ENCODE measurements at places on chromosomes 3 and 15.
A peak's percentile ranks its signal among the peaks of the same experiment; 100 is the strongest.

DNA sequence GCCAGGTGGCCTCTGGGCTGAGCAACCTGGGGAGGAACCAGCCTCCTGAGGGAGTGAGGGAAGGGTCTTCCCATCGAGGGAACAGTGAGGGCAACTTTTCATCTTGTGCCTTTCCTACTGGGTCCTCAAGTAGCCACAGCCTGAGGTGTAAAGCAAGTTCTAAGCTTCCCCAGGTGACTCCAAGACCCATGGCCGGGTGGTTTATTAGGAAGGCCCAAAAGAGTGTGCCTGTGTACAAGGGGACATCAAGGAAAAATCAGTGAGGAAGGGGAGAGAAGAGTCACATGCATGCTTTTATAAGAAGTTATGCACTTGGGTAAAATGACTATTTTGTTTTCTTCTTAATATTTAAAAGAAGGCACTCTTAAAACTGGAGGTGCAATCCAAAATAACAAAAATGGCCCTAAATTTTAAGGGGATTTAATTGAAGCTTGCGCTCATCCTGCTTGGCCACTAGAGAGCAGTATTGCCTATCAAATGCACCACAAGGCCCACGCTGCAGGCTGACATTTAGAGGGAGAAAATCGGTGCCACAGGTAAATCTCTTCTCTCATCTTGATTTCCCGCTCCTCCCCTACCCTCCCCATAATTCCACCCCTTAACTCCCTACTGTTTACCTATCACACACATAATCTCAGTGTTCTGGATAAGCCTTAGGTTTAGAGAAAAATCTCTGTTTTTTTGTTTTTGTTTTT is 6.7 kb downstream of the NANOGP8 start:
- DNase-seq, result peak; percentile 64

GRCh38 chr3:103181160-103181559 is 746.3 kb downstream of the ZPLD1 start:
- DNase-seq, result no peak

DNA sequence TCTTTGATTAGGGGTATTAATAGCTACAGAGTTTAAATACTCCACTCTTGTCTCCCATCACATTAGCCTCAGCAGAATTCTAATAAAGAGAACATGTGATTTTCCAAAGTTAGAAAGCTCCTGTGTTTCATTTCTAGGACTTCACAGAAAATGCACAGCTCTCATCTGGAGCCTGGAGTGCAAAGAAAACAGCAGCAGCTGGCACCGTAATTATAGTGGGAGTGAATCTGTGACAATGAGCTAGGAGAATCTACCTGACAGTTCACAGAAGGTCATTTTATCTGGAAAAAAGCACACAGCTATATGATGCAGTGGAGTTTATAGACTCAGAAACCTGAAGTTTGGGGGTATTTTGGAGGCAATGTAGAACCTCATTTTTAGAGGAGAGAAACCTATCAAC is 5.4 kb upstream of the TRIM59 start:
- DNase-seq, result no peak

DNA sequence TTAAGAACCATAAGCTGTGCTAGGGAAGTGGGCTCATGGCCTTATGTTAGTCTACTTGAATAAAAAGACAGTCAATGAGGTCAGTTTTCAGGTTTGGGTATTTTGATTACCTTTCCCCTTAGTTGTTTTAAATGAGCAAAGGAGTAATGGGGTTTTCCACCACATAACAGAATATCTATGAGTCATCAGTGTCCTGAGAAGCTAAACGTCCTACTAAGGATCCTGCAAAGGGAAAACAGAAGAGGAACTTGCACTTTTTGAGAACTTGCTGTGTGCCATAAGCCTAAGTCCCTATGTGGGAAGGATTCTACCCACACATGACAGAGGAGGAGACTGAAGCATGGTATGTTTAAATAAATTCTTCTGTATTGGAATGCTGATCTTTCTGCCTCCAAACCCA is 292.8 kb upstream of the TMC3 start:
- no peak for DNase-seq

GRCh38 chr3:149480326-149481017 is 6.0 kb downstream of the TM4SF4 start:
- DNase-seq, result peak; percentile 83

DNA sequence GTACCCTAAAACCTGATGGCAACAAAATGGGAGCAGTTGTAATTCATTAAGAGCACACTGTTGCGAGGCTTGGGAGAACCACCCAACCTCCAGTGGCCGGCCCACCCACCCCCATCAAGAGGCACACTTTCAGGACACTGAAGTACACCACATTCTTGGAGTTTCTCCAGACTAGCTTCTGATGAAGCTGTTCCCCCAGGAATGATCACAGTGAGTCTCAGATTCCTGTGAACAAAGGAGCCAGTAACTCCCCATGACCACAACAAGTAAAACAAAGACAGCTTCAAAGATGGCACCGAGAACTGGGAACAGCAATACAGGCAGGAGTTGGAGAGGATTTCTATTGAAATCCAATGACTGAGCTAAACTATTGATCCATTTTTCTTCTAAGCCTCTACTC is 126.0 kb downstream of the ST8SIA2 start:
- DNase-seq, result peak; percentile 18

DNA sequence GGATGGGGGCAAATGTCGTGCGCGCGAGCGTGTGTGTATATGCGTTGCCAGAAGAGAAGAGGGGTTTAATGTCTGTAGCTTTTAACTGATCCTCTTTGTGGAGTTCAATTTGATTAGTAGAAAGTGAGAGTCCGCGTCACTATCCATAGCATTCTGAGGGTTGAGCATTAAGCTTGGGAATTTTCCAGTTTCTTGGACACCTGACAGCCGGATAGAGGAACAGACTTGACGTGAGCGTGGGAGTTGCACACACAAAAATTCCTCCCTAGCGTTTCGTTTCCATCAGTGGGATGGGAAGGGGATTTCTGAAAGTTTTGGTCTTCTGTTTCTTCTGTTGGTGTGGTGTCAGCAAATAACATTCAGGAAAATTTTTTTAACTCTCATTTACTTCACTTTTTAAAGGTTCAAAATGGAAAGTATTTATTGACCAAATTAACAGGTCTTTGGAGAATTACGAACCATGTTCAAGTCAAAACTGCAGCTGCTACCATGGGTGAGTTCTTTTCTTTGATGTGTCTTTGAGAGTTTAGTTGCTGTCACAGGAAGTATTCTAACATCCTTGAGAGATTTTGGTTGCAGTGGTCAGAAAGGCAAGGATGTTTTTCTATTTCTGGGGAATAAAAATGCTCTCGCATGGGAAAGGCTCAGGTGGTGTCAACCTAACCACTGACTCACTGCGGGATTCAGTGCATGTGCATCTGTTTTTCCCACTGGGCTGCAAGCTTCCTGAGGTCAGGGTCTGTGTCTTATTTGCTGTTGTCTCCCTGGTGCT is 841 bp downstream of the POGLUT1 start:
- peak; percentile 12 for DNase-seq

- DNase-seq, result no peak
Measured at GRCh38 chr15:52524223-52525136, 4.2 kb downstream of the MYO5A start.

DNA sequence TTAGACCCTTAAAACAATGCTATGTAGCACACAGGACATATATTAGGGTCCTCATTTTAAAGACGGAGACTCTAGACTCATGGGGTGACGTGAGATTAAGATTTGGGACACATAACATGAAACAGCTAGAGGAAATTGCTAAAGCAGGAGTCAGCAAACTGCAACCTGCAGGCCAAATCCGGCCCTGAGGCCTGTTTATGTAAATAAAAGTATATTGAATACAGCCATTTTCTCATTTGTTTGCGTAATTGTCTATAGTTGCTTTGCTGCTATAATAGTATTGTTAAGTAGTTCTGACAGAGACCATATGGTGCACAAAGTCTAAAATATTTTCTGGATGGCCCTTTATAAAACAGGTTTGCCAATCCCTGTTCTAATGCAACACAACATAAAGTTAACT is 115.5 kb downstream of the TMCO5A start:
- no peak for DNase-seq

DNA sequence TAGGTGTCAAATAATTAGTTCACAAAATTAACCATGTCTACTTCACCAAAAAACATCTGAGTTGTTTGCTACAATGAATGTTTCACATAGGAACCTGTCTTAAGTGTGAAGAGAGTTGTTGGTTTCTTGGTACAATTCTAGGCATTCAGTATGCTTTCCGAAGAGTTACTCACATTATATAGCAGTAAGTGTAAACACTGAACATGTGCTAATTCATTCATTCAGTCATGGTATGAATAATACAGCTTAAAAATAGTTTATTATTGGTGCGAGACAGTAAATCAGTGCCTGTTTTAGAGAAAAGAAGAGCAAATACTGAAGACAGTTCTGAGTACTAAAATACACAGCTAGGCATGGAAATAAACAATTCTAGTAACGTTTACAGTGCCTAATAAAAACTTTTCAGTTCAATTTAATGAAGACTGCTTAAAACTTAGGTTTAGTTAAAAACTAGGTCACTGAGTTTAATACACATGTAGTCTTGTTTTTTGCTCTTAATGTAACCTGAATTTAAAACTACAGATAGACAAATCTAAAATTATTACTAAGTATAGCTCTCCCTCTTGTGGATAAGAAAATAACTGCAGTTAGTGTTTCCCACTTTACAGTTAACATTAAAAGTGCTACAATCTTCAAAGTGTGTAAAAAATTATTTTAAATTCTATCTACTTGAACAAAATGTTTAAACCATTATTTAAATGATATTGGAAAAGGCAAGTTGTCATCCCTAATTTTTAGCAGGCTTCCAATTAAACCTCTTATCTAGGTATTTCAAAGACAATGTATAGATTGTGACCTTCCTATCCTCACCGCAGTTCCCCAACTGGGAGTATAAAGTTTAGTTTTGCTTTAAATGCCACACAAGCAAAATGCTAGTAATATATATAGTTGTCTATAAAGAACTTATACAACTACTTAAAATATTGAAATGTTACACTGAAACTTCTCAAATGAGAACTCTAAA is 20.1 kb upstream of the ZCWPW2 start:
- peak; percentile 27 for DNase-seq

GRCh38 chr15:83312071-83312470 is 27.6 kb upstream of the BNC1 start:
- DNase-seq, result no peak

DNA sequence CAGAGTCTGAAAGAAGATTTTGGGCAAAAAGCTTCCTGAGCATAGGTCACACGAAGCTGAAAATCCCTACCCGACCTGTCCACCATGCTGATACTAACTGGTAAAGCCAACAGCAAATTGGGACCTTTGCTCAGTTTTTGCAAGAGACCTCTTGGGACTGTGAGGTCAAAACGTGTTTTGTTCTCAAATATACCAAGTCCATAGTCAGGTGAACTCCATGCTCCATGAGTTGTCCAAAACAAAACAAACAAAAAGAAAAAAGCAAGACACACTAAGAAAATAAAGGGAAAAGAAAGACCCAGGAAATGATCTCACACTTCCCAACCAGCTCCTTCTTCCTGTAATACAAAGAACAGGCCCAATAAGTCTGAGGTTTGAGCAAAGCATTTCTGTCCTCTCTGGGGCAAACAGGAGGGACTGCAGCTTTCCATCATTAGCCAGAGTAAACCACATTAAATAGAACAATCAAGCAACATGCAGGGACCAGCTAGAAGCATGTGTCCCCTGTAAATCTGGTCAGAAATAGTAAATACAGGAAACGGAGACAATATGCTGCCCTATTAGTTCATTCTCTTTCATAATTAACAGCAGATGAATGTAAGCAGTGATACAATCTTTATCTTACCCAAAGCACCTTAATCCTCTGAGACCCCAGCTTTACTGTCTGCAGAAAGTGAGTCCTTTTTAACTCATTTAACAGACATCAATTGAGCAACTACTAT is 125.0 kb upstream of the LIPC start:
- DNase-seq, result peak; percentile 37

GRCh38 chr3:121739902-121740301 is 9.6 kb downstream of the GOLGB1 start:
- DNase-seq, result no peak

- no peak for DNase-seq
Measured at GRCh38 chr15:58994906-58995453, 7.5 kb downstream of the RNF111 start.

DNA sequence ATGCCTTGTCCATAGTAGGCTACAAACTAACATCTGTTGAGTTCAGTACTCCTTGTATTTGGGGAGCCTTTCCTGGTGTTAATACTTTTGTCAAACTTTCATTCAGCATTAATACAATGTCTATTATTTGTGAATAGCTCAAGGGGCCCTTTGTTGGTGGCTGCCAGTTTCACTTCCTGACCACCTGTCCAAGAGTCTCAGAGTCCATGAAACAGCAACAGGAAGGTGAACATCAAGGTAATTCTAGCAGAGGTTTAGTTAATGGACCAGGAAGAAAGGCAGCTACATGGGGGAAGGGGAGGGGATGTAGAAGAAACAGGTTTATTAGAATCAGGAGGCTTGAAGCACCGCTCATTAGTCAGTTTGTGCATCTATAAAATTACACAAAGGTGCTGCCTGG is 386.9 kb downstream of the PDCD6IP start:
- DNase-seq, result no peak

- no peak for DNase-seq
Measured at GRCh38 chr3:105375750-105376511, 9.2 kb downstream of the ALCAM start.
